Dermis microvascular lymphatic vessel endothelial cell (primary cell): ENCODE measurements at places on chromosomes 12 and 14. TPM values are rescaled to one million over a fixed set of nuclear protein-coding genes. Genes with fewer than 3 reads are reported as not detected.

The OLR1 gene
- not detected in 2 replicates for total RNA-seq

The GLT1D1 gene
- not detected in 2 replicates for total RNA-seq

The KCNK13 gene
- not detected in 2 replicates for total RNA-seq

The GPR65 gene
- 0.13 TPM in 2 replicates for total RNA-seq

The FAM222A gene
- total RNA-seq: 0.13 and 0.26 TPM in 2 replicates

The DIO2 gene
- under 0.01 TPM in 1 of 2 replicates, not detected in the other for total RNA-seq

The LRTM2 gene
- not detected in 2 replicates for total RNA-seq

The FOS gene
- total RNA-seq: 25.5 and 67.3 TPM in 2 replicates

The NRIP2 gene
- 0.13 TPM in 1 of 2 replicates, not detected in the other for total RNA-seq

The GDF3 gene
- 0.51 and 1.0 TPM in 2 replicates for total RNA-seq

The SCNN1A gene
- total RNA-seq: under 0.01 TPM in 2 replicates

The TEAD4 gene
- 20.8 and 21.9 TPM in 2 replicates for total RNA-seq

The MUCL1 gene
- total RNA-seq: not detected in 2 replicates

The TPH2 gene
- not detected in 2 replicates for total RNA-seq

The VRTN gene
- not detected in 2 replicates for total RNA-seq

The LYZ gene
- total RNA-seq: under 0.01 TPM in 1 of 2 replicates, not detected in the other

The TSHR gene
- not detected in 2 replicates for total RNA-seq

The FAM181A gene
- total RNA-seq: not detected in 2 replicates

The TMX1 gene
- total RNA-seq: 32.4 and 43.3 TPM in 2 replicates

The GEMIN2 gene
- 15.0 and 21.3 TPM in 2 replicates for total RNA-seq

The ACVR1B gene
- 8.3 and 14.2 TPM in 2 replicates for total RNA-seq

The KLRD1 gene
- under 0.01 and 0.13 TPM in 2 replicates for total RNA-seq

The ADGRD1 gene
- total RNA-seq: 0.25 and 0.26 TPM in 2 replicates

The SIRT4 gene
- total RNA-seq: 1.5 and 1.8 TPM in 2 replicates

The RACGAP1 gene
- total RNA-seq: 14.8 and 35.8 TPM in 2 replicates

The MDP1 gene
- 7.0 and 10.0 TPM in 2 replicates for total RNA-seq

The GLIPR1L1 gene
- total RNA-seq: not detected in 2 replicates

The MYF6 gene
- total RNA-seq: not detected in 2 replicates

The CCND2 gene
- total RNA-seq: 90.6 and 187 TPM in 2 replicates

The IL31 gene
- total RNA-seq: not detected in 2 replicates

The TPPP2 gene
- not detected in 2 replicates for total RNA-seq

The IFNG gene
- not detected in 2 replicates for total RNA-seq

The IL26 gene
- total RNA-seq: not detected in 2 replicates

The FSCB gene
- total RNA-seq: not detected in 2 replicates

The ALX1 gene
- not detected in 2 replicates for total RNA-seq

The KCNC2 gene
- not detected in 2 replicates for total RNA-seq

The ETNK1 gene
- total RNA-seq: 33.3 and 39.3 TPM in 2 replicates

The SLC6A12 gene
- 0.13 TPM in 2 replicates for total RNA-seq

The PARP11 gene
- 2.7 and 5.3 TPM in 2 replicates for total RNA-seq

The TEX22 gene
- under 0.01 and 0.13 TPM in 2 replicates for total RNA-seq

The SPATS2 gene
- 15.0 and 16.8 TPM in 2 replicates for total RNA-seq

The TC2N gene
- 7.4 and 40.0 TPM in 2 replicates for total RNA-seq

The SLC6A15 gene
- total RNA-seq: 4.7 and 7.7 TPM in 2 replicates

The KSR2 gene
- 0.26 and 0.38 TPM in 2 replicates for total RNA-seq

The GRIN2B gene
- total RNA-seq: under 0.01 TPM in 1 of 2 replicates, not detected in the other

The EP400 gene
- 5.9 and 10.7 TPM in 2 replicates for total RNA-seq

The CORO1C gene
- total RNA-seq: 190 and 213 TPM in 2 replicates

The PRIMA1 gene
- total RNA-seq: not detected in 2 replicates

The SRGAP1 gene
- 1.3 and 3.2 TPM in 2 replicates for total RNA-seq

The KRT75 gene
- total RNA-seq: not detected in 2 replicates

The RILPL2 gene
- 2.4 and 3.3 TPM in 2 replicates for total RNA-seq

The LEMD3 gene
- 21.8 and 22.4 TPM in 2 replicates for total RNA-seq

The CD163 gene
- total RNA-seq: under 0.01 TPM in 1 of 2 replicates, not detected in the other

The PTPN6 gene
- total RNA-seq: 2.4 and 2.6 TPM in 2 replicates
